ENCODE measurements at places on chromosomes 12 and 14.

DNA sequence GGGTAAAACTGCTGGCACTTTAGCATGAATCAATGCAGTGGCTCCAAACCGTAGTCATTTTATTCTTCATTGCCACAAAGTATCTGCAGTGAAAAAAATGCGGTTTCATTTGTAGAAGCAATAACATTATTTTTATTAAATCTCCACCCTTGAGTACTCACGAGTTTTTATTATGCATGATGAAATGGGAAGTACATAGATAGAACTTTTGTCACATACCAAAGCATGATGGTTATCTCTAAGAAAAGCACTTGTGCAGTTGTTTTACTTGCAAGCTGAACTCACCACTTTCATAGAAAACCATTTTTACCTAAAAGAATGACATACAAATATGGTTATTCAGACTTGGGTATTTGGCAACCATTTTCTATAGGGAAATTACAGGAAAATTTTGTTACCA is 90.3 kb downstream of the PELI2 start:
- no peak for DNase-seq

- no peak for DNase-seq
Measured at GRCh38 chr12:72236071-72236705, 36.0 kb upstream of the TRHDE start.

DNA sequence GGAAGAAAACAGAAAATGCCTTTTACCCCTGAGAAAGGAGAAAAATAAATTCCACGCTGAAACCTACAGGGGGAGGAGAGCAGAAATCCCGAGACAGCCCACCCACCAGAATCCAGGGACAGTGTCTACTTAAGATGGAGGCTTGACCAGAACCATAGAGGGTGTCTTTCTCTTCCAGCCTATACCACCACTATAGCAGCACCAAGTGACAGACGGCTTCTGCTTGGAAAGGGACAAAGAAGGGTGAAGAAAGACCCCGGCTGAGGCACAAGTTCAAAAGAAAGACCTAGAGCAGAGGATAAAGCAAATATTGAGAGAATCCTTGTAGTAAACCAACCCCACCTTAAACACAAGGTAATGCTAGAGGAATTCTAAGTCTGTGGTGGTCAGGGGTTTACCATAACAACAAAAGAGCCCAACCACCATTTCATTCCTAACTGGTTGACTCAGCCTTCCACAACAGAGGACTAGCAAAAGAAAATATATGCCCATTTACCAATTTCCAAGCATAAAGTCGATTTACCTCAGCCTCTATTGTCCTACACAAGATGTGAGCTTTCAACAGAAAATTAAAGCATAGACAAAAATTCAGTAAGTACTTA is 105.3 kb upstream of the FOXG1 start:
- DNase-seq = no peak

GRCh38 chr14:65566820-65567522 is 154.4 kb downstream of the FUT8 start:
- no peak for DNase-seq

GRCh38 chr12:4807116-4807783 is 87.0 kb downstream of the GALNT8 start:
- no peak for DNase-seq

DNA sequence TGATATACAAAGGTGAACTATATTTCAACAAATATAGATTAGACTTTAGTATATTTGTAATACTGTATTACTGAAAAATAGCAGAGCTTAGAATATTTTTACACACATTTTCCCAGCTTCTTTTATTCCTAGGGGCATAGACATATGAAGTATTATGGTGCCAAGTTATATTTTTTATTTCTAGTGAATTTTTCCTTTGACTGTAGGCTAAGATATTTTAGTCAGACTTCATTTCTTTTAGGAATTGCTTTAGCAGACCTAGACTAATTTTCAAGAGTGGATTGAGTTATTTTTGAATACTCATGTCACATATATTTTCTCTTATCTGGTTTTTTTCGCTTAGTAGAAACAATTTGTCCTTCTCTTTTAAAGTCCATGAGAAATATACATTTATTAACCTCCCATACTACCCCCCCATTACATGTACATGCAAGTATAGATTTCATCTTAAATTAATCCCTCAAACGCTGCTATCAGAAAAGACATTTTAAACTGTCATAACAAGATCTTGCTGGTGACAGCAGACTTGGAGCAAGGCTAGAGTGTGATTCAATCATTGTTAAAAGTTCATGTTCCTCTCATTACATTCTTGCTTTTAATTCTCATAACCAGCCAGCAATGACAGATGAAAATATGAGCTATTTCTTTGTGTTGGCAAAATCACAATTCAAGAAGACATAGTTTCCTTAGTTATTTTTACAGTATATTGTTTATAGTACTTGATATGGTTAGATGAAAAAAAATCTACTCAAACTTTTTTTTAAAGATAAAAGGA is 456.1 kb downstream of the AEBP2 start:
- no peak for DNase-seq

- DNase-seq = no peak
Measured at GRCh38 chr12:1530592-1531152, 63.7 kb downstream of the FBXL14 start.

GRCh38 chr14:78448164-78449094 is 278.3 kb downstream of the NRXN3 start:
- DNase-seq = no peak

- no peak for DNase-seq
Measured at GRCh38 chr12:62400135-62400534, 66.5 kb upstream of the MON2 start.

DNA sequence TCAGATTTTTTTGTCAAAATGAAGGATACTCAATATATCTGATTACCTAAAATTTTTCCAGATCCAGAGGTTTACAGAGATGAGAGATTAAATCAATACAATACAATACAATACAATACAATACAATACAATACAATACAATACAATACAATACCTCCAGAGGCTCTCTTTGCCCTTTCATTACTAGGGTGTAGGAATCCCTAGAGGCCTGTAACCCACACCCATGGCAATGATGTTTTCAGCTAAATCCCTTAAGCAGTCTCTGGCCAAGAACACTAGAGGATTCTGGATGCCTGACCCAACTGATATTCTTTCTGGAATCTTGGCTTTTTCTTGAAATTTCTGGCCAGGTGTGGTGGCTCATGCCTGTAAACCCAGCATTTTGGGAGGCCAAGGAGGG is 23.7 kb upstream of the AEBP2 start:
- DNase-seq = no peak

GRCh38 chr12:120710805-120711296 is 593 bp downstream of the UNC119B start:
- DNase-seq = no peak

DNA sequence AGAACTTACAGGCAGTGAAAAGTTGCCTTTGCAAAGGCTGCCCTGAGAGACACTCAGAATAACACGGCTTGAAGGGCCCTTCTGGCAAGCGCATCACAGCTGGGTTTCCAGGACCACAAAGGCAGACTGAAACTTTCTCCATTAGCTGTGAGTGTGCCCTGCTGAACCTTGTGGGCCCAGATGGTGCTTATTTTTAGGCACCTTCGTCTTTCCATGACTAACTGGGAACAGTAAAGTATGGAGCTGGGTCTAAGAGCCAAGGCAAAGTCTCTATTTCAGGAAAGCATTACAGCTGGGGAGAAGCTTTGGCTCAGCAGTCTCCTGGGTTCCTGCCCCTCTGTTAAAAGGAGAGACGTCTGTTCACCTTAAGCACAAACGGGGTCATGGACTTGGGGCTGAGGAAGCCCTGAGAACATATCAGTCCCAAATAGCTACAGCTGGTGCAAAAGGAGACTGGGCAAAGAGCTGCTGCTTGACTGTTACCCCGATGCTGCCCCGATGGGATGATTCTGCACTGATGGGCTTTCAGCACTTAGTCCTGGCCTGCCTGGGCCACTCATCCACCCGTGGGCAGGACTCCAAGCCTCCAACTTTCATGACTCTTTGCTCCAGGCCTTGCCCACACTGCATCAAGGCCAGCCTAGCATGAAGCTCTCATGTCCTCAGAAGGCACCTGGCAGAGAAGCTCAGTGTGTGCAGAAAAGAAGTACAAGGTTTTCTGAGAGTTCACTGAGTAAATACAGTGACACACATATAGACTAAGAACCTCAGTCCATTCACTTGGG is 248.3 kb downstream of the PHLDA1 start:
- DNase-seq = no peak

DNA sequence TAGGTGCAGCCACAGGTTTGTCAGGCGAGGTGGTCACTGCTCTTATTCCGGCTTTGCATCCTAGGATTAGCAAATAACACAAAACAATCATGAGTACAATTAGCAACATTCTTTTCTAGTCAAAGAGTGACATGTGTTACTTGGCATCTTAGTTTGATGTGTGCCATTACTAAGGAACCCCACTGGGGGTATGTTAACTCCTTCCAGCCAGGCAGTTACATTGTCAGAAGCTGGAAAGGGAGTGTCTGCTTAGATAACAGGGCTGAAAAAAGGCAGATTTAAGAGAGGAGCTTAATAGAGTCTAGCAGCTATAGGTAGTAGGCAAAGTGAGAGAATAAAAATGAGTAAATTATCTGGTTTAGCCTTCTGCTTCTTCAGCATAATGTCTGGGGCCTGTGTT is 30.5 kb upstream of the METAP2 start:
- no peak for DNase-seq

DNA sequence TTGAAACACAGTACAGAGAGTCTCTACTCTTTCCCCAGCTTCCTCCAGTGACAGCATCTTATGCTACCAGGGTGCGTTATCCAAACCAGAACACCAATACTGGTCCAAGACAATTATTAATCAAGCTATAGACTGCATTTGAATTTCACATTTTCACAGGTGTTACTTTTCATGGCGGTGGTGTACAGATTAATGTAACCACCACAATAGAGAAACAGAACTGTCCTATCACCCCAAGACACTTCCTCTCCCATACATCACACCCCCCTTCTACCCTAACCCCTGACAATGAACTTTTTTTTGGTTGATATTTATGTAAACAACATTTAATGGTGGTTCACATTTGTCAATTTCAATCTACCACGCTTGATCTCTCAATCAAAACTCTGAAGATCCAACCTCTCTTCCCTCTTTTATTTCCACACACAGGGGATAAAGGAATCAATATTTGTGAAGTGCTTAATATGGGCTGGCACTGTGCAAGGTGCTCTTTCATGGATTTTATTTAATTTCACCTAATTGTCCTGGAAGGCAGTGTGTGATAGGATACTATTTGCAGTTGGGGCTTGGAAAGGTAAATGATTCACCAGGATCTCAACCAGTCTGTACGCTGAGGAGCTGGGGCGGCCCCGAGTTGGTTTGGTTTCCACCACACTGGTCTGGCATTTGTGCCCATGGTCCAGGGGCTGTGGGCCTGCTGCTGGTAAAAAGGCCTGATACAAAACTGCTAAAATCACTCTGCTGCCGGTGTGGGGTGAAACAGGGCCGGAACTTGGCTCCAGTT is 54.6 kb upstream of the DICER1 start:
- DNase-seq = no peak

GRCh38 chr12:69008520-69008919 is 75.5 kb upstream of the CPM start:
- no peak for DNase-seq

GRCh38 chr12:67331123-67331522 is 62.0 kb downstream of the CAND1 start:
- DNase-seq = no peak

- DNase-seq = peak; percentile 59
Measured at GRCh38 chr14:24296341-24297157, 3.0 kb downstream of the DHRS1 start.

DNA sequence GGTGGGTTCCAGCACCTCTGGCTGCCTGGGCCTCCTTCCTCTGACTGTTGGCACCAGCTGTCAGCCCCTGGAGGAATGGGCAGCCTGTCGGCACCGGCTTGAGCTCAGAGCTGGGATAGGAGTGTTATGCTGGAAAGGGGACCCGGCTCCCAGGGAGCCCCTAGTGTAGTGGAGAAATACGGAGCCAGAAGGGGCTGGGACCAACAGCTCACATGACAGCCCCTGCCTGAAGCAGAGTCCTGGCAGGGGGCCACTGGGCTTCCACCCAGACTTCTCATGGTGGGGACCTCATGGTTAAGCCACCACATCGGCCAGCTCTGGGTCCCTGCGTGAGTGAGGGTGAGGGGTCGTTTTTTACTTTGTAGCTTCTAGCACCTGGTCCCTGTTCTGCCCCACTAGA is 174.5 kb downstream of the TSPAN9 start:
- DNase-seq = no peak

DNA sequence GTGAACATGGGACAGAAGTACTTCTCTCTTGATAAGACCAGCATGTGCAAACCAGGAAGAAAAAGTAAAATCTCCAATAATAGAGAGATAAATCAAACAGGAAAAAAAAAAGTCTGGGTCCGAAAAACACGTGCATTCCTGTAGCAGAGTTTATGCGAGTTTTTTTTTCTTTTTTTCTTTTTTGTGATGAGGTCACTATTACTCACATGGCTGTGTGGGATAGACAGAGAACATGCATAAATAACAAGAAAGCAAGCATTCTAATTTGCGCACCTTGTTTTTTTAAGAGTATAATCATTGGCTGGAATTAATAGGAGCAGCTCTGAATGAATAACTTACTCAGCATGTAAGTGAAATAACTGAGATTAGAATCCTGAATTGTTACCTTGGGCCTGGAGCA is 91.9 kb upstream of the CPM start:
- DNase-seq = no peak

GRCh38 chr12:46065412-46066166 is 75.2 kb upstream of the SCAF11 start:
- DNase-seq = no peak

DNA sequence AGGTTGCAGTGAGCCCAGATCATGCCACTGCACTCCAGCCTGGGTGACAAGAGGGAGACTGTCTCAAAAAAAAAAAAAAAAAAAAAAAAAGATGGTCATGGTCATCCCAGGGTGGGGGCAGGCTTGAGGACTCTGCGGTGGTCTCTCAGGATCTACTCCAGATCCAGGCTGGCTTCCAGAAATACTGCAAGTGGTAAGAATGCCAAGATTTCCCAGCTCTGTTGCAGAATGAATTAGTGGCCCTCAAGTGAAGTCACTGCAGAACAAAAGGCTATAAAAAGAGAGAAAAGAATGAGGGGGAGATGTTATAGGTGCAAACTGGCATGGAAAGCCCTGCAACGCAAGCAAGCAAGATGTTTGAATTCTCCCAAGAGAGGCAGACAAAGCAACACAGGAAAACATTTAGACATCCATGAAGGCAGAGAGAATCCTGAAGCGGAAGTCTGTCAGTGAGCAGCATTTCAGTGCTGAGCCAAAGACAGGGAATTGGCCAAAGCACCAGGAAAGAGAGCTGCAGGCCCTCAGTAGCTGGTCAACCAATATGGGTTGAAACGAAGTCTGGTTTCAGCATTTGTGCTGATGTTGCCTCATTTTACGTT is 31.9 kb upstream of the ETFBKMT start:
- DNase-seq = no peak

DNA sequence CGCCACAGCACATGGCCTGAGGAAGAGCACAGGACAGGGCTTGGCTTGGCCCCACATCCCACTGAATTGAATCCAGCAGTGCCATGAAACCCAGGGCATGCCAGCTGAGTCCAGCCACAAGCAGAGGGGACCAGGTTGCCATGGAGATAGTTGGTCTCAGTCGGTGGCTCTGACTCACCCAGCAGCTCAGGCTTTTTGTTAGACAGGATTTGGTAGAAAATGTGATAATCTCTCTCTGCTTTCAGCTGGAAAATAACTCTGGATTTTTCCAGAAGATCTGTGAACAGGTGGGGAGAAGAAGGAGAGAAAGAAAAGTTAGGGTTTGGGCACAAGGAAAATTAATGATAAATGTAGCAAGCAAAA is 4.8 kb downstream of the MYH7 start:
- no peak for DNase-seq

Data from activated T-helper 1 cell treated with anti-CD3 and anti-CD28 coated beads, Interleukin-2, amount 50 U/mL, for 16 hours (primary cell).